ENCODE measurements at places on chromosomes 5 and 9.

- peak; percentile 67 for DNase-seq
These were observed 58.5 kb downstream of the ZNF462 start for GRCh38 chr9:106921341-106921899.

GRCh38 chr9:32581512-32582143 lies 8.7 kb upstream of the NDUFB6 start:
- DNase-seq = peak; percentile 70

DNA sequence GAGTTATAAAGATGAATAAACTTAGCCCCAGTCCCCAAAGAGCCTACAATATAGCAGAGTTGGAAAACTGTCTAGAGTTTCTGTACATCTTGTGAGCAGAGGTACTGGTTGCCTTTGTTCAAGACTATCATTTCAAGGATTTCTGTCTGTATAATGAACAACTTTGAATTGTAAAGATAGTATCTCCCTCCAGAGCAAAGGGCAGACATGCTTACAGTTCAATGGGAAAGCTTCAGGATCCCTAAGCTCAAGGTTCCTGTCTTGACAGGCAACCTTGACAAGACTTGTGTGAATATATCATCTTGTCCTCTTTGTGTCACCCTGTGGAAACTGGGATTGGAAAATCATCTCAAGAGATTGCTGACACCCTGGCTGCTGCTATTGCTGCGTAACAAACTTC lies 242.8 kb upstream of the VLDLR start:
- DNase-seq = no peak

DNA sequence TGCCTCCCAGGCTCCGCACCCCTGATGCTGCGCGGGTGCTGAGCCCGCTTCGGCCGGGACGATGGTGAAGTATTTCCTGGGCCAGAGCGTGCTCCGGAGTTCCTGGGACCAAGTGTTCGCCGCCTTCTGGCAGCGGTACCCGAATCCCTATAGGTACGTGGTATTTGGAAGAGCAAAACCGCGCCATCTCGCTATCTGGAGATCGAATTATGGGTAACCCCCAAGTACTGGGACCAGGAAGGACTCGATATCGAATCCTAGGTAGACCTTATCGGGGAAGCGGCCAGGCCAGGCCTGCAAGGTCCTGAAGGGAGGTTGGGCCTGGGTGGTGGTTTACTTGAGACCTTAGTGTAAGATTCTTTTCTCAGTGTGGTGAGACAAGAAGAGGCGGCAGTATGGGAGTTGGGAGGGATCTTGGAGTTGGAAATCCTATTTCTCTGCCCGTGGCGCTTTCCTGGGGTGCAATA lies 359 bp downstream of the PRELID1 start:
- no peak for DNase-seq

- DNase-seq = no peak
These were observed 8.7 kb upstream of the FBN2 start for GRCh38 chr5:128546658-128547281.

GRCh38 chr9:20355022-20355421 lies 267.3 kb downstream of the MLLT3 start:
- DNase-seq = no peak

DNA sequence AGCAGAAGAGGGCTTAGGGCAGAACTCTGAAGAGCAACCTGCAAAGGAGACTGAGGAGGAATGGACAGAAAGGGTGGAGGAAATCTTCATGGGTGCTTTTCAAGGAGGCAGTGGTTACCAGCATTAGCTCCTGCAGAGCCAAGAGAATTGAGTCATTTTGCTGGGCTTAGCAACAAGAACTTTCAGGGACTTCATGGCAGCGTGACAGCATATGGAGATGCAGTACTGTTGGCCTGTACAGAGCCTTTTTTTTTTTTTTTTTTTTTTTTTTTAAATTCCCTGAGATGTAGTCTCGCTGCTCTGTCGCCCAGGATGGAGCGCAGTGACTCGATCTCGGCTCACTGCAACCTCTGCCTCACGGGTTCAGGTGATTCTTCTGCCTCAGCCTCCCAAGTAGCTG lies 296.0 kb upstream of the DMRT1 start:
- DNase-seq = no peak

GRCh38 chr5:90347462-90347861 lies 62.1 kb downstream of the CETN3 start:
- no peak for DNase-seq

- no peak for DNase-seq
These were observed 29.8 kb downstream of the ELP1 start for GRCh38 chr9:108904161-108904560.

DNA sequence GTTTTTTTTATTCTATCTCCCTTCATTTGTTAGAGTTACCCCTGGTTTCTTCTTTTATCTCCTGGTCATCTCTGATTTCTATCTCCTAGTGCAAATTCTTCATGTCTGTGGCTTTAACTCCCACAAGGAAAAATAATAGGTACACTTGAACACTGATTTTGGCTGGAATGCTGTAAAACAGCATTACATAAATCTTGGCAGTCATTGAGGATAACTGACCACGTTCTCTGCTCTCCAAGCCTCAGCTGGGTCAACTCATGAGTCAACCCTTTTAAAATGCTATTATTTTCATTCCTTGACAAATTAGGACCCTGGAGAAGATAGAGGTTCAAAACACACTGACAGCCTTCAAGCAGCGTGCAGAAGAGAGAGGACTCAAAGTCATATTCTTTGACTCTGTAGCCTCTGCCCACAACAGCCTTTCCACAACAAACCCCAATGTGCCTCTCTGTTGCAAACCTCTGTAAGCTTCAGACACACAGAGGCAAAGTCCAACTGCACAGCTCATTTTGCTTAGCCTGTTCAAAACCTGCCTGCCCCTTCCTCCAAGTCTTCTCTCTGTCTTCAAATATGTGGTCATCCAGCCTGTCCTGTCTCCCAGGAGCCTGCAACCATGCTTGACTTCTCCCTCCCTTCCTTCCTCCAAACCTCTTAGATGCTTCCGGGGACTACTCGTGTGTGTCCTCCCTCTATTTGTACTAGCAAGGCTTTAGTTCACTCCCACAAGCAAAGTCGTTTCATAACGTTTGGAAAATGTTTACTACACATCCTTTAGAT lies 398.4 kb downstream of the MED10 start:
- peak; percentile 48 for DNase-seq

- DNase-seq = no peak
These were observed 15.0 kb upstream of the MRNIP start for GRCh38 chr5:179873588-179874110.

DNA sequence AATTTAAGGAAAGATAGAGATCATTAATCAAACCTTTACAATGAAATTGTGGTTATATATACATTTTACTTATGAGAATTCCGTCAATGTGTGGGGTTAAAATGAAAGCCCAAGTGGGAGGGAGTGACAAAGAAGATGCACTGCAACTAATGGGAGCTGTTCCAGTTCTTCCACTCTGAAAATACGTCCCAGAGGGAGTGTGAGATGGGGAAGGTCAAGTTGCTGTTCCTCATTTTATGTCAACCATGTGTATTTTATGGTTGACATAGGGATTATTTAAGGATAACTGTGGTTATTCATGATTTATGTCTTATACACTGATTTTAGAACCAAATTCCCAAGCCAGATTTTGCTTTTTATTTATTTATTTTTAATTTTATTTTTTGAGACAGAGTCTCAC lies 14.2 kb upstream of the RGS3 start:
- no peak for DNase-seq

DNA sequence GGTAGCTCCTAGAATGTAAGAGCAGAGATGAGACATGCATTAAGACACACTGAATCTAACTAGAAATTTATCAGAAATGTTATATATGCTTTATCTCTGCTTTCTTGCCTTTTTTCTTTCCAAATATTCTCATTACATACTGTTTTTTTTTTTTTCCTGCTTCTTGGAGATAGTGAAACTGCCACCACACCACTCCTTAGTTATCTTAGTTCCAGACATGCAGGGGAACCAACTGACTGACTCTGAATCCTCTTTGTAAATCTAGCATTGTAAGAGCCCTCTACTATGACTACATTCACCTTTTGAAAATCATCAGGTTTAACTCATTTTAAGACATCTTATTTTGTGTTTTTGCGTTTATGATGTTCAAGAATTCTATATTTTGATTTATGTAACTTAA lies 181.3 kb upstream of the ST8SIA4 start:
- no peak for DNase-seq

- no peak for DNase-seq
These were observed 9.6 kb downstream of the SEC61B start for GRCh38 chr9:99231711-99232110.

DNA sequence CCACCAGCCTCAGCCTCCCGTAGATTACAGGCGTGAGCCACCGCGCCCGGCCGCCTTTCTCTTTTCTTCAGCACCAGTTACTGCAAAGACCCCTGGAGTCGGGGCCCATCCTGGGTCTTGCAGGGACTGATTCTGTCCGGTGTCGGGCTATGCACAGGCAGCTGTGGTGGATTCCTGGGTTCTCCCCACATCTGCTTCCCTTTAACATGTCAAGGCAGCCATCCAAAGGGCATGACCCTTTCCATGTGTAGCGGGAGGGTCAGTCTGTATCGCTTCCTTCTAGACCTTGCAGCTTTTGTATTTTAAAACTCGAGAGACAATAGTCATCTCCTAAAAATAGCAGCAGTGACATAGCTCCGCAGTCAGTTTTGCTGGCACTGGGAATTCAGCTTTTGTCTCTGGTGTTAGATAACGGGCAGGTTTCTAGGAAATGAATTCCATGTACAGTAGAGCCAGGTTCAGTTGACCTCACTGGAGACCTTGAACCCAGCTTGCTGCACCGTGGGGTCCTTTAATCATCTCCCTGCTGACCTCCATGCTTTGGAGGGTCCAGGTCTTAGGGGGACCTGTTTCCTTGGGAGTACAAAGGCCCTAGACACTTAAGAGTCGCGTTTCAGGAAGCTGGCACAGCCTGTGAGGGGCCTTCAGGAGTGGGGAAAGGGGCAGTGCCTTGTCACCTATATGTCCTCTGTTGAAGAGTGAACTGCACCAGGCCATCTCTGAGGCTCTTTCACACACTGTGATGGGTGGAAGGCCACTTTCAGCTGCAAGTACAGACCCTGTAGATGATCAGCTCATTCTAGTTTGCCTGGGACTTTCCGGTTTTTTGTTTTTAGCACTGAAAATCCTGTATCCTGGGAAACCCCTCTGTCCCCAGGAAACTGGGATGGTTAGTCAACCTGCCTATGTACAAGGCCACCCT lies 13.8 kb downstream of the ANKRD33B start:
- DNase-seq = no peak

DNA sequence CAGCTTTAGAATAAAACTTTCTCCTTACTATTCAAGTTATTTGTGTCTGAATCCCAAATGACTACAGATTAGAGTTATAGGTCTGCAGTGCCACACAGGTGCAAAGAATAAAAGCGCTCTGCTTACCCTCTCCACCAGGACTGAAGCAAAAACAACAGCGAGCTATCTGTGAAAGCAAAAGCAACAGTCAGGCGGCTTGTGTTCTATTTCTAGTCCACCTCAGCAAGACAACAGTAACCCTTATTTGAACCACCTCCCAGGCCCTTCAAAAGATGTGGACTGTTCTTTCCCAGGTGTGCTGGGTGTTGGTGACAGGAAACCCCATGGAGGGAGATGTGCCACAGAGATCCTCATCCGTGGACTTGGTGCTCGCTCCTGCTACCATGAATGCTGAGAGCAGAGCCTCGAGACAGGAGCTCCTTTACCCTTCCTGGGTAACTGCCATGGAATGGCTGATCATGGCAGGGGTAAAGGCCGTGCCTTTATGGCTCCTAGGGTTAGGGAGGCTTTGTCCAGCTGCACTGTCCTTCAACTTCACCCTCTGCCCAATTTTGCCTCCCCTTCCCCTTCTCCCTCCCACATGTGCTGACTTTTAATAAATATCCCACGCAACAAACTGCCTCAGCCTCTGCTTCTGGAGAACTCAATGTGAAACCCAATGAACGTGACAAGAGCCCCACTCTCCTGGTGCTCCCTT lies 108.6 kb downstream of the SERINC5 start:
- no peak for DNase-seq

DNA sequence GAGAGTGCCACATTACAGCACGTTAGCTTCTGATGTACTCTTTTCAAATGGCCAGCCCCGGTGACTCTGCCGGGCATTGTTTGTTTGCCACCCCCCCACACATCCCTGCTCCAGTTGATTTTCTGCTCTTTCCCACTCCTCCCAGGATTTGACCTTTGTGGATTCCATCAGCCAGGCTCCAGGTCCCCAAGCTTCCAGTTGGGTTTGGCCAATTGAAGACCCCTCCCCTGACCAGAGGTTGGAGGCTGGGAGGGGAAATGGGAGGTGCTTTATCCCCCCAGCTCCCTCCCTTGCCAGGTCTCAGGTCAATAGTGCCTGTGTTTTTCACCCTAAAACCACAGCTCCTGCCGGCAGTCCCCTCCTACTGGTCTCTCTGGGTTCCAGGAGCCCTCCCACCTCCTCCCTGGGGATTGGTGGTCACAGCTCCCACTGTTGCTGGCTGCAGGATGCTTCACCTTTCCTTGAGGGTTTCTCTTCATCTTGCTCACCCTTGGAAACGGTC lies 34.9 kb downstream of the IRF1 start:
- DNase-seq = no peak

DNA sequence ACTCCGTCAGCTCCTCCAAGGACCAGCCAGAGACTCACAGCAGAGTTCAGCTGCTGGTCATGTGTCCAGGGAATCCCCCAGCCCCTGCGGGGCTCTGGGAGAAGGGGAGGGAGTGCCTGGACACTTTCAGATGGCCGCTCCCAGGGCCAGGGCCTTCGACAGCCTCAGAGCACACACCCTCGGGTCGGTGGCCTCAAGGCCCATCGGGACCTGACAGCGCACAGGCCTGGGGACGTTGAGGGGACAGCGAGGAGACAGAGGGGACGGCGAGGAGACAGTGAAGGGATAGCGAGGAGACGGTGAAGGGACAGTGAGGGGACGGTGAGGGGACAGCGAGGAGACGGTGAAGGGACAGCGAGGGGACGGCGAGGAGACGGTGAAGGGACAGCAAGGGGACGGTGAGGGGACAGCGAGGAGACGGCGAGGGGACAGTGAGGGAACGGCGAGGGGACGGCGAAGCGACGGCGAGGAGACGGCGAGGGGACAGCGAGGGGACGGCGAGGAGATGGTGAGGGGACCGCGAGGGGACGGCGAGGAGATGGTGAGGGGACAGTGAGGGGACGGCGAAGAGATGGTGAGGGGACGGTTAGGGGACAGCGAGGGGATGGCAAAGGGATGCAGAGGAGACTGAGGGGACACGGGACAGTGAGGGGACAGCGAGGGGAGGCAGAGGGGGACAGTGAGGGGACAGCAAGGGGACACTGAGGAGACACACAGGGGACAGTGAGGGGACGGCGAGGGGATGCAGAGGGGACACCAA lies 47.3 kb downstream of the SLC12A7 start:
- DNase-seq = no peak

DNA sequence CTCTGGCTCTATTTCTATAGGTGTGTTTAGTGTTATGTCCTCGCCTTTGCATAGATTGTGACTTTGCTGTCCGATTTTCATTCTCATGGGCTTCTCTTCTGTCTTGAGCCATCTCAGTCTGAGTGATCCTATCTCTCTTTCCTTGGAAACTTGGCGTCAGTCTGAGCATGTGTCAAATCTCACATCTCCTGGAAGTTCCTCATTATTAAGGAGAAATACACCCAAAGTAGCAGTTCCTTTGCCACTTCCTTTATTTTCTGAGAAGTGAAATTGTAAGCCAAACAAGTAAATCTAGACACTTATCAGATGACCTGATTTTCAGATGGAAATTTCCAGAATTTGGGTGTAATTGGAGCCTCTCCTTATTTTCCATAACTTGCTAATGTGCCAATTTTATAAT lies 126.9 kb upstream of the ANKH start:
- no peak for DNase-seq

Data from renal pelvis (tissue), 12 donors.